H54 (cell line): ENCODE measurements at places on chromosomes 6 and 20.
A peak's percentile ranks its signal among the peaks of the same experiment; 100 is the strongest.

GRCh38 chr20:61940976-61941720, 124.5 kb downstream of the TAF4 start:
- DNase-seq: no peak

GRCh38 chr6:30670760-30671527, 1.9 kb downstream of the DHX16 start:
- no peak for DNase-seq

DNA sequence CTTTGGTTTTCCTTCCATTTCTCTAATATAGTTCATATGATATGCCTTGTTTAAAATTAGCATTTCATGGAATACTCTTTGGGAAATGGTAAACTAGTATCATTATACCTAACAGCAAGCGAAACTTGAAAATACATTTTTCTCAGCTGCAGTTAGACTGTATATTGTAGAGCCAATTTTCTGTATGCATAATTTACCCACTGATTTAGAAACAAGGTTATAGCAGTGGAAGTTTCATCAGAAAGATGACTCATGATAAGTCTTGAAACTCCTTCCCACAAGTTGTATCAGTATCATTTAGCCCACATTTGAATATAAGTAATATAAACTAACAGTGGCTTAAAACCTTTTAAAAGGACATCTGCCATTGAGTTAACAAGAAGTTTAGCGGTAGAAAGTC, 164.8 kb upstream of the BMP5 start:
- DNase-seq: no peak

DNA sequence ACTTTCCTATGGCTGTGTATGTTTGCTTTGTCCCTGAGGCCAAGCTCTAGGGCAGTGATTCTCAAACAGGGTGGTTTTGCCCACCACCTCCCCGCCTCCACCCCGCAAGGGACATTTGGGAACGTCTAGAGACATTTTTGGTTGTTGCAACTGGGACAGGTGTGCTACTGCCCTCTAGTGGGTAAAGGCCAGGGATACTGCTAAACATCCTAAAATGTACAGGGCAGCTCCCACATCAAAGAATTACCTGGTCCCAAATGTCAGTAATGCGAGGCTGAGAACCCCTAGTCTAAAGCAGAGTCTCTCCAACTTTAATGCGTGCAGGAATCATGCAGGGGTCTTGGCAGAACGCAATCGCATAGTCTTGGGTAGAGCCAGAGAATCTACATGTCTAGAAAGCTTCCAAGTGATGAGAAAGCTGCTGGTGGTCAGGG, 5.1 kb downstream of the KCNS1 start:
- peak; percentile 73 for DNase-seq

DNA sequence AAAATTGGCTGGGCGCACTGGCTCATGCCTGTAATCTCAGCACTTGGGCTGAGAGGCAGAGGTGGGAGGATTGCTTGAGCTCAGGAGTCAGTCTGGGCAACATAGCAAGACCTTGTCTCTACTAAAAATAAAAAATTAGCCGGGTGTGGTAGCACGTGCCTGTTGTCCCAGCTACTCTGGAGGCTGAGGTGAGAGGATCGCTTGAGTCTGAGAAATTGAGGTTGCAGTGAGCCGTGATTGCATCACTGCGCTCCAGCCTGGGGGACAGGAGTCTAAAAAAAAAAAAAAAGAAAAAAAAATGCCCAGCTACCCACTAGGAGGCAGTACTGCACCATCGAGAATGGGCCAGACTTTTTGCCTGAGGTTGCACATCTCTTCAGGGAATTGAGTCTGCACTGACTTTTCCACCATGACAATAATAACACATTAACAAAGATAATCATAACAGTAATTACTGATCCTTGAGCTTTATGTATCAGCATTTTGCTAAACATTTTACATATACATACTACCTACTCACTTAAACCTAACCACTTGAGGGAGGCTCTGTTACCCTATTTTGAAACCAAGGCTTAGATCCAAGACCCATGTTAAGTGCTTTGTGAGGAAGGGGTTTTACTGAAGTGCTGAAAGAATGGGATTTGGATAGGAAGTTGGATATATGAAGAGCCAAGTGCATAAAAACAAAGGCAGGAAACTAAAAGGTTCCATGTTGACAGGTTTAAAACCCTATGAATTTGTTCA, 21.0 kb downstream of the SRSF3 start:
- no peak for DNase-seq

DNA sequence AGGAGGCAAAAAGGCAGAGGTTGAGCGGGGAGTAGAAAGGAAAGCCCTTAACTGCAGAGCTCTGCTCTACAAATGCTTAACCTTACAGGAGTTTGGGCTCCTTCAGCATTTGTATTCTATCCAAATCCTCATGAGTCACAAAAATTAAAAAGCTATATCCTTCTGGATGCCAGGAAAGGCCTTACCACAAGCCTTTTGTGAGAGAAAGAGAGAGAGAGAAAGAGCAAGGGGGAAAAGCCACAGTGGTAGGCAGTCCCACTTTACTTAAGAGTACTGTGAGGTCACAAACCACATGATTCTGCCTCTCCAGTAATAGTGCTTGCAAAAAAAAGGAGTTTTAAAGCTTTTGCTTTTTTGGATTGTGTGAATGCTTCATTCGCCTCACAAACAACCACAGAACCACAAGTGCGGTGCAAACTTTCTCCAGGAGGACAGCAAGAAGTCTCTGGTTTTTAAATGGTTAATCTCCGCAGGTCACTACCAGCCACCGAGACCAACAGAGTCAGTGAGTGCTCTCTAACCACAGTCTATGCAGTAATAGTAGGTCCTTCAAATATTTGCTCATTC, at the start of gene RUNX2:
Gene RUNX2 (plus strand): TSS at position 375 of the 567 bp plus-strand sequence. CDS start 397 bp downstream, outside the sequence.
- no peak for DNase-seq

DNA sequence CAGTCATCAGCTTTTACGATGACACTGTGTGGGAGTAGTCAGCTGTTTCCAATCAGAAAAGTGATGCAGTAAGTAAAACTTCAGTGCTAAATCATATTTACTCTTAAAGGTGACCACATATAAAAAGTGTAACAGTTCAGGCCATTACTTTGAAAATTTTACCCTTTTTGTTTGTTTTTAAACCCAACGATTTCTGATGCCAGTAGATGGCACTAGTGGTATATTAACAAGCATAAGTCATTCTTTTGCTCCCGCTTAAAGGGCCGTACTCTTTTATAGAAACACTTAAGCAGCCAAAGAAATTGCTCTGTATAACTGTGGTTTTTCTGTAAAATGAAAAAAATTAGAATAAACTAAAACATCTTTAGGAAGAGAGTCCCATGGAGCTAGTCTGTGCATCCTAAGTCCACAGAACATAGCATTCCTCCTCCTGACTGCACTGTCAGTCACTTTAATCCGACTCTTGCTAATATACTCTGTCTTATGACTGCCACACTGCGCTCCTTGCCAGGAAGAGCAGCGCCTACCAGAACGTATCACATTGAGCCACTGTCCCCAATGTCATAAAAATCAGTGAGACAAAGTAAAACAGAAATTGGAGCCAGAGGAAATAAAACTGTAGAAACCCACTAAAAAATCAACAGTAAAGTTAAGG, 25.0 kb downstream of the HEBP2 start:
- no peak for DNase-seq

DNA sequence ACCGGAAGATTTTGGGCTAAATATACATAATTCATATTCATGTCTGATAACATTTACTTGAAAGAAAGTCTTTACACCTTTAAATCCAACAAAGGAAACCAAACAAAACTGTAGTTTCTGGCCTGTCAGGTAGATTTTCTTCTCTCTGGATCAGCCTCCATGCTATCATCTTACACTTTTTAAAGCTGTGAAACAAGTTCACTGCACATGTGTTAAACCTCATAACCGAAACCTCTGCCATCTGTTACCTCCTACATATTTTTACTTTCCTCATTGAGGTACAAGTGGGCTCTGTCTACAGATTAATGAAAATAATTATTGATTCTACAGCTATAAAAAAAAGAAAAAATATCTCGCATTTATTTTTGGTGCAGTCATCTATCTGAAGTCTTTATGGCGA, 149.9 kb downstream of the RALGAPA2 start:
- DNase-seq: no peak

GRCh38 chr6:121848523-121849255, 413.2 kb downstream of the GJA1 start:
- DNase-seq: no peak

GRCh38 chr6:105401247-105402089, 1.4 kb downstream of the PREP start:
- DNase-seq: no peak

DNA sequence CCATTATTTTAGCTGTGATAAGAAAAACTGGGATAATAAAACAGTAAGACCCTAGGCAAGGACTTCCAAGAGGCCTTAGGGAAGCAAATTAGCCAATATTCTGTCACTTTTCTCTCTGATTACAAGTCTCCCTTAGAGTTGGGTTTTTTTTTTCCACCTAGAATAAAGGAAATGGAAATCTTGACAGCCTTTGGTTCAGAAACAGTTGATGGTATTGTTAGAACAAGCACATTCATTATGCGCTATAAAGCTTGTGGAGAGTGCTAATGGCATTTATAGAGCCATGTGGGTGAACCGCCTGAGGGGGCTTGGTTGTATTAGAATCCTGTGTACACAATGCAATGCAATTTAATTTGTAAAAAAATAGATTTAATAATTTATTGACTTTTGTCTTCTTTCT, 88.9 kb upstream of the OGFRL1 start:
- no peak for DNase-seq

DNA sequence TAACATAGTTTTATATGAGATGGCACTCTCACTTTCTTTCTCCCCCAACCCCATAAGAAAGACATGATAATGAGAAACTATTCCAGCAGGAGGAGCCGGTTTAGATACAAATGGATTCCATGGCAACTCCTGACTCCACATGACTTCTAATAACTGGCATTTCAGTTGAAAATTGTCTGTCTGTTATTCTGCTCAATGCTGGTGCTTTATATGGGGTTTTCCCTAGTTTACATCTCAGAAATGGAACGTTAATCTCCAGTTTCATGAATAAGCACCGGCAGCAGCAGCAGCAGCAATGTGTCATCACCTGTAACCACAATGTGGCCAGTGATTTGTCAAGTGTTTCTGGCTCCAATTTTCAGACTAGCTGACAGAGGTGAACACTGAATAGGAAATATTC, 8.0 kb upstream of the SIM1 start:
- DNase-seq: no peak

DNA sequence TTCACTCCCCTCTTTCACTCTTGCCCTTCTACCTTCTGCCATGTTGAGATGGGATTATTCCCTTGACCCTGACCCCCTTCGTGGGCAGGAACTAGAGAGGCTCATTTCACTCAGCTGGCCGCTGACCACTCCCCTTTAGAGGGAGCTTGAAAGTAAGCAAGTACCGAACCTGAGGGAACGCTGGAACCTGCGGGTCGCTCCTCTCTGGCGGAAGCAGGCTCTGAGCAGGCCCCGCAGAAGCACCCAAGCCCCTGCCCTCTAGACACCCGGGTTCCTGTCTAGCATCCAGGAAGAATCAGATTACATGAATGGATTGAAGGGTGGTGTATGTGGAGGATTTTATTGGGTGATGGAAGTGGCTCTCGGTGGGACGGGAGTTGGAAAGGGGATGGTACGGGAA, 11.9 kb upstream of the MYCT1 start:
- no peak for DNase-seq

GRCh38 chr6:53647462-53648094, 18.0 kb downstream of the KLHL31 start:
- no peak for DNase-seq

GRCh38 chr6:148503703-148504102, 161.1 kb downstream of the SASH1 start:
- DNase-seq: no peak

GRCh38 chr20:61600016-61600415, 348.0 kb downstream of the CDH4 start:
- DNase-seq: no peak

GRCh38 chr6:12957321-12958051, 240.9 kb downstream of the PHACTR1 start:
- peak; percentile 63 for DNase-seq

DNA sequence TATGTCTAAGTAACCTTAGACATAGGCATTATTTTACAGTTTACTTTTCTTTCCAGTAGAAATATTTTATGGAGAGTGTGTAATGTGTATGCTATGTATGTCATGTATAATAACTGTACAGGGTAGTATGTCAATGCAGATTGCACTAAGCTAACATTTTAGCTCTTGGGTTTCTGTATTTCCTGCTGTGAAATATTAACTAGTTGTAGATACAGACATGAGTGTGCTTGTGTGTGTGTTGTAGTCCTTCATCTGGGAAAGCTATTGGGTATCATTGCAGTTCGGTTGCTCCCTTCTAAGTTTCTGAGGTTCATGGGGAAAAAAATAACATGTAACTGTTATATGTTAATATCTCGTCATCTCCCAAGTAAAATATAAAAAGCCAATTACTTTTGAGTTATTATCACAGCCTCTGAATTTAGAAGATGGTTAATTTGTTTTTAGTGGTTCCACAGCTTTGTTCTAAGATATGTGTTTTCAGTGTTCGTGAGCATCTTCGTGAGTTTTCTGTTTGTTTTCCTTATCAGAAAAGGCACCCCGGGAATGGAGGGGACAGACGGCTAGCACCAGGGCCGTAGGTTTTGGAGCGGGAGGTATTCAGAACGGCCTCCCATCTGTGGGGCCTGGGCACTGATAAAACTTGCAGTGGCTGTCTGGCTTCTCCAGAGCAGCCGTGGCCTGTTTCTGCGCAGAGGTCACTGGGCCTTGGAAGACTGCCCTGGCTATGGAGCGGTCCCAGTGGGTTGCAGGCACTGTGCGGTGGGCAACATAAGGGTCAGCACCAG, 215.0 kb downstream of the ARID1B start:
- no peak for DNase-seq

- peak; percentile 49 for DNase-seq
Measured at GRCh38 chr20:24795436-24795835, 153.6 kb upstream of the CST7 start.

DNA sequence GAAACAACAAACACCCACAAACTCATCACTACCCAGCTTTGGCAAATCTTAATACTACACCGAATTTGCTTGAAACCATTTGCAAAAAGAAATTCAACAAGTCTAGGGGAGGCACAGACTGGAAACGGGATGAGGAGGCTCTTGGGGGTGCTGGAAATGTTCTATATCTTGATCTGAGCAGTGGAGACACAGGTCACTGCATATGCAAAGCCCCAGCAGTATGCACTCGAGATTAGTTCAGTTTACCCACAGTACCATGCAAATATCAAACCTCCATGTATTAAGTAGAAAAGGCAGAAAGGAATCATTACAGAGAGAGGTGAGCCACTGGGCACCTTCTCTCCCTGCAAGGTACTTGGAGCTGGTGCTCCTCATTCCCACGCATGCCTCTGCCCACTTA, 75.9 kb downstream of the PREX1 start:
- no peak for DNase-seq

GRCh38 chr6:86581833-86582232, 355.5 kb upstream of the HTR1E start:
- DNase-seq: no peak

GRCh38 chr6:31579546-31580437, 2.4 kb downstream of the LTB start:
- DNase-seq: no peak

GRCh38 chr6:166955121-166955864, 1.1 kb downstream of the RNASET2 start:
- no peak for DNase-seq

- DNase-seq: no peak
Measured at GRCh38 chr6:10412461-10413261, 2.2 kb downstream of the TFAP2A start.

GRCh38 chr20:63427724-63428330, 44.6 kb downstream of the KCNQ2 start:
- DNase-seq: no peak
